ENCODE measurements at places on chromosomes 2 and 18. TPM values are rescaled to one million over a fixed set of nuclear protein-coding genes. Genes with fewer than 3 reads are reported as not detected.

SLC5A7 gene
- total RNA-seq: not detected

MAP2 gene
- 7.1 TPM for total RNA-seq

CCDC74B gene
- total RNA-seq: 6.8 TPM

ESPNL gene
- total RNA-seq: 0.40 TPM

DCDC2C gene
- total RNA-seq: not detected

RANBP2 gene
- 70.1 TPM for total RNA-seq

IL36A gene
- not detected for total RNA-seq

SGPP2 gene
- total RNA-seq: not detected

KCNJ3 gene
- total RNA-seq: not detected

VIT gene
- total RNA-seq: 0.12 TPM

Data from aortic smooth muscle cell (primary cell).